A549 treated with Hydrocortisone at 1 μM for 4 hours (cell line): ENCODE measurements at places on chromosomes 4 and X. TPM values are rescaled to one million over a fixed set of nuclear protein-coding genes. Genes with fewer than 3 reads are reported as not detected.

The IL3RA gene
- 0.16 to 0.23 TPM (median 0.22 TPM) in 5 replicates for total RNA-seq

The ZNF630 gene
- 0.14 to 0.40 TPM (median 0.21 TPM) in 5 replicates for total RNA-seq

The FMR1NB gene
- total RNA-seq = not detected in 5 replicates

The NRK gene
- total RNA-seq = not detected in 5 replicates

The TLR7 gene
- not detected in 5 replicates for total RNA-seq

The GPR143 gene
- total RNA-seq = 0.15 to 0.54 TPM (median 0.23 TPM) in 5 replicates

The STK26 gene
- total RNA-seq = 8.3 to 12.9 TPM (median 10.1 TPM) in 5 replicates

The CCDC110 gene
- not detected in 5 replicates for total RNA-seq

The ADAM29 gene
- total RNA-seq = not detected in 5 replicates

The LONRF3 gene
- 3.0 to 3.6 TPM (median 3.4 TPM) in 5 replicates for total RNA-seq
